COR-L47 (cell line): ENCODE measurements at places on chromosomes 6 and 20.

- no peak for DNase-seq
These were observed 19.5 kb upstream of the SLC22A16 start for GRCh38 chr6:110495949-110496348.

GRCh38 chr20:43187476-43188233, 2.1 kb downstream of the PTPRT start:
- no peak for DNase-seq

- DNase-seq, result no peak
These were observed 35.8 kb downstream of the ZBTB9 start for GRCh38 chr6:33490198-33490597.

DNA sequence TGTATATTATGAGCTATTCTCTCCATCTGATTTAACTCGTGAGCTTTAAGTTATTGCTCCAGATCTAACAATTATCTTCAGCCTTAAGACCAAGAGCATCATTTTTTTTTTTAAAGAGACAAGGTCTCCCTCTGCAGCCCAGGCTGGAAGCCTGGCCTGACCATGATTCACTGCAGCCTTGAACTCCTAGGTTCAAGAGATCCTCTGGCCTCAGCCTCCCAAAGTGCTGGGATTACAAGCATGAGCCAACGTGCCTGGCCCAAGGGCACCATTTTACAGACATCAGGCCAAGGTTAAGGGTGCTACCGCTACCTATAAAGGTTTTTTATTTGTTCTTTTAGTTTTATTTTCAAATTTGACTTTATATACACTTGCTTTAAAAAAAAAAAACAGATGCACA, 2.3 kb downstream of the SUPT3H start:
- DNase-seq, result no peak

DNA sequence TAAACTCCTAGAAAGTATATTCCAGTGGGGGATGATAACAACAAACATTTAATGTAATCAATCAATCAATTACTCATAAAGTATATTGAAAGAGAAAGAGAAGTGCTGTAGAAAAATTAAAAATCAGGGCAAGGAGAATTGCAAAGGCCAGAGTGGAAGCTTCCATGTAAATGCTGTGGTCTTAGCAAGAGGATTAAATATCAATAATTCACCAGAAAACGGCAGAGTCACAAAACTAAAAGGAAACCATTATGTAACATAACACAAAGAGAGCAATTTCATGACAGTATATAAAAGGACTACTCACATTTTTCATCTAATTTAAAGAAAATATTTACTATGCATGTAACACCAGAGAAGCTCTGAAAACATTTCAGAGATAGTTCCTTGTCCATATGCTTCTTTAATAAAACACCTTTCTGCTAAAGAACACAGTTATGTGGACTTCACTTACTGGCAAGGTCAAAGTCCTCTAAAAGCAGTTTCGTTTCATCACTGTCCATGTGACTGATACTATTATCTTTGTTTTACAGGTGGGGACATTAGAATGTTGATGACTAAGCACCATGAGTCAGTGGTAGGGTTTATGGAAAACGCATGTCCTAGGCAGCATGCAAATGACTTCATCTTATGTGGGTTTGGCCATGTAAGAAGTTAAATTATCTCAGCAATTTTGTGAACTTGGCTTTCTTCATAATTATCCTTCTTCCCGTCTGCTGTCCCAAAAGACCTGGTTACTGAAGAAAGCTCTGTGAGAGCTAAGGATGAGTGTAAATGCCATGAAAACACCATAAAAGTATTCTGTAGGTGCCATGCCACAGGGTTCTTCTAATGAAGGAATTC, 185.8 kb upstream of the TENT5A start:
- no peak for DNase-seq

DNA sequence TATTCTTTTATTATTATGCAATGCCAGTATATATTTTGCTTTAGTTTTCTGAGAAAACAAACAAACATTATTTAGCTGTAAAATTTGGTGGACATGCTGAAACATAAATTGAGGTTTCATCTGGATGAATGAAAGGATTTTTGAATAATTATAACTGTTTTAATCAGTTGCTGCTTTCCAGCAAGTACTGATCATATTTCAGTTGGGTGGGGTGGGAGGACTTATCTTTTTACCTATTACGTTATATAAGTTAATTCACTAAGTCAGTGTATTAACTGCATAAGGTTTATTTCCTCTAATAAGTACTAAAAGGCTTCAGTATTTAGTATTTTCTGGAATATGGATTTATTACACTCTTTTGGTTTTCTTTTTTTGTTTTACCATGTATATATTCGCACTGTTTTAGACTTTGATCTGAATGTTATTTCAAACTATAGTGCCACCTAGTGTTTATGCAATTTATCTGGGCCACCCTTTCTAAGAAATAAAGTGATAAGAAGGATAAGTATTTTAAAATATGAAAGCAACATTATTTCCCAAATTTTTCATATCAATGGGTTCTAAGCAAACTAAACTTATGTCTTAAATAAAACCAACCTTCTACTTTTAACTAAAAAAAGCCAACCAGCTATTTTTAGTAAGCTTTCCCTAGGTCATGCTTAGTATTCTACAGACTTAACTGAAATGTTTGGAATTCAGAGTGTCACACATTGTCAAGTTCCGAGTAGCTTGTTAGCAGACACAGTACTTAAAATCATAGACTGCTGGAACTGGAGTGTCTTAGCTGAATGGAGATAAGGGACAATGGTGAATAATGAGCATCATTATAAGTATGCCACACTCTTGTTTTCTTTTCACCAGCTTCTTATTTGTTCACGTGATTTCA, 105.4 kb upstream of the MCHR2 start:
- DNase-seq, result peak; percentile 26

- DNase-seq, result peak; percentile 84
These were observed 35.2 kb downstream of the RREB1 start for GRCh38 chr6:7142918-7143475.

DNA sequence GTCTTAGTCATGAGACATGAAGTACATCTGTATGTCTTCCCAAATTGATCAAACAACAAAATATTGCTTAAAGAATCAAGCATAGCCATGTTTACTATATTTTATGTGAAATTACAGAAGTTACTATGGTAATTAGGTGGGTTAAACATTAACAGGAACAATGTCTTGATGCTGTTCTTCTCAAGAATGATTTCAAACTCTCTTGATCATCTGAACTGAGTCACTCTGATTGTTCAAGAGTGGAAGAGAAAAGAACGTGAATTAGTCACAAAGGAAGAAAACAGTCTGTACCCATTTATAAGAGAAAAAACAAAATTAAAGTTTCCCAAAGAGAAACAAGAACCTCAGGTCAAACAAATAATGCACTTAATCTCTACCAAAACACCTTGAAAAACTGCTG, 62.2 kb upstream of the NUP153 start:
- DNase-seq, result no peak

DNA sequence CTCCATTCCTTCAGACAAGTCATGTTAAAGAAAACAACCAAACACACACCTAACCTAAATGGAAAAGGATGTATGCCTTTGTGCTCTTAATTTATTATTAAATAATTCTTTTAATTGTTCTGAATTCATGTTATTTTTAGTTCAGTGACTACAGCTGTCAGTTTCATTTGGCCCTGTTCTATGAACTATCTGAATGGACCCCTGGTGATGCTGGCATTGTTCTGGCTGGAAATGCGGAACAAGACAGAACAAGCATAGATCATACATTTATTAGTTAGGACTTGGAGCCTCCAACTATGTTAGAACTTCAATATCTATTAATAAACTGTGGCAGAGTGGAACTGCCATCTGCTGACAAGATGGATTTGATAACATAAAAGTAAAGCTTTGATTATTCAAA, 5.7 kb downstream of the MAP3K7 start:
- DNase-seq, result no peak

- no peak for DNase-seq
These were observed 9.4 kb upstream of the NANP start for GRCh38 chr20:25632940-25633790.

- no peak for DNase-seq
These were observed 122.5 kb downstream of the COL9A1 start for GRCh38 chr6:70180183-70180900.

GRCh38 chr6:93139408-93140081, 279.8 kb downstream of the EPHA7 start:
- DNase-seq, result no peak

- DNase-seq, result no peak
These were observed 789.2 kb downstream of the MAFB start for GRCh38 chr20:39899881-39900280.

- peak; percentile 76 for DNase-seq
These were observed 4.8 kb upstream of the SOX4 start for GRCh38 chr6:21588481-21589351.
